ENCODE measurements at places on chromosomes 6 and 20. TPM values are rescaled to one million over a fixed set of nuclear protein-coding genes. Genes with fewer than 3 reads are reported as not detected.

Gene SLC22A23
- 38.4 TPM for total RNA-seq

DNA sequence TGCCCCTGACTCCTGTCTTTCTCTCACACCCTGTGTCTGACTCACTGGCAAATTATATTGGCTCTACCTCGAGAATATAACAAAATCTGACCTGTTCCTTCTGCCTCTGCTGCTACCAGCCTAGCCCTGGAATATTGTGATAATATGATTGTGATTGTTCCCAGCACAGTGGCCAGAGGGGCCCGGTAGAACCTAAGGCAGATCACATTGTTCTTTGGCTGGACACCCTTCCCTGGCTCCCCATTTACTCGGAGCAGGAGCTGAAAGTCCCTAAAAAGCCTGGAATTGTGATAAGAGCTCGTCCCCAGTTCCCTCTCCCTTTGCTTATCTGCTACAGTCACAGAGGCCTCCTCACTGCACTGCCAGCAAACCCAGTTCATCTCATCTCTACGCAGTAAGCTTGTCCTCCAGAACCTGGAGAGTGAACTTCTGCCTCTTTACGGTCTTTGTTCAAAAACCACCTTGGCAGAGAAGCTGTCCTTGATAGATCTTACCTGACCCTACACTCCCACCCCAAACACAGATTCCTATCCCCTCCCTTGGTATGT is 21.8 kb downstream of the SERPINB6 start:
- no peak for DNase-seq
- no peak overlapping the region for H3K4me3 ChIP-seq
- no peak overlapping the region for H3K27ac ChIP-seq
- H3K4me1 ChIP-seq, result peaks cover 2% of the 10 kb centered on the region
- no peaks in the 10 kb centered on the region for H3K36me3 ChIP-seq

GRCh38 chr6:46347669-46348068 is 143.6 kb downstream of the RCAN2 start:
- H3K36me3 ChIP-seq, result no peaks in the 10 kb centered on the region
- no peak for DNase-seq
- H3K27me3 ChIP-seq, result no peaks in the 10 kb centered on the region
- no peaks in the 10 kb centered on the region for H3K4me1 ChIP-seq
- H3K4me3 ChIP-seq, result no peak overlapping the region

DNA sequence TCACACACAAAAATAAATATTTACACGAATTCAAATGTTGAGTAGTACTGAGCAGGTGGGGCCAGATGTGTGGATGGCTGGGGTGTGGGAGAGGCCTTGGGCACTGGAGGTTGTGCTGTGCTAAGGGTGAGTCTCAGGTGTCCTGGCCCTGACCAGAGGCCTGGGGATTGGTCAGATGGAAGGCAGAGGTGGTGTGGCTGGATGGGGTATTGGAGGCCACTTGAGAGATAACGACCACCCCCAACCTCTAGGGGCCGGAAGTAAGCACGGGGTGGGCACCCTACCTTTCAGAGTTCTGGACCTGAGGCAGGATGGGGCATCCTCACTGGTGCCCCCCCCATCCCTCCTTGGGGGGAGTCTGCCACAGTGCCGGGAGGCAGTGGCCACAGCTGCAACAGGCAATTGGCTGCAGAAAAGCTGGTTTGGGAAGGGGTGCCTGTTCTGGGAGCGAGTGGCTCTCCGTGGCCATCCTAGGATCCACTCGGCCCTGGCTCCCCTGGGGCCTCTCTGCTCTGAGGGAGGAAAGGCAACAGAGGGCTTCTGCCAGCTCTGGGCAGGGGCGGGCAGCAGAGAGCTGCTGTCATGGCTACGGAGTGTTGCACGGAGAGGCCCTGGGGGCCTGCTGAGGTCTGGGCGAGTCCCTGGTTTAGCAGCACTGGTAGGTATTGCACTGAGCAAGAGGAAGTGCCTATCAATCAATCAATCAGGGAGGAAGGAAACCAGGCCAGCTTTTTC is 87.6 kb downstream of the ASXL1 start:
- H3K36me3 ChIP-seq, result peaks cover 7% of the 10 kb centered on the region
- 0 out of 2 replicates have a peak, but pooled peaks cover 2% of the 10 kb centered on the region for H3K4me1 ChIP-seq
- H3K27ac ChIP-seq, result no peak overlapping the region

DNA sequence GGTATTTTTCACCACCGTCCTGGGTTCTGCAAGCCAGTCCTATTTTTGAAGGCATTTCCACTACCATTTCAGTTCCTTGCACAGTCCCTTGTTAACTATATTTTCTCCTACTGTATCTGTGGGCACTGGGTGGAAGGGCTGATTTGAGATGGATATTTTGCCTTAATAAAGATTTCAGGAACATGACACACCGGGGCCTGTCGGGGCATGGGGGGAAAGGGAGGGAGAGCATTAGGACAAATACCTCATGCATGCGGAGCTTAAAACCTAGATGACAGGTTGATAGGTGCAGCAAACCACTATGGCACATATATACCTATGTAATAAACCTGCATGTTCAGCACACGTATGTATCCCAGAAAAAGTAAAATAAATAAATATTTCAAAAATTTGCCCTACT is 22.4 kb downstream of the STK38 start:
- no peak overlapping the region for H3K27ac ChIP-seq
- H3K4me1 ChIP-seq, result no peaks in the 10 kb centered on the region
- H3K27me3 ChIP-seq, result no peaks in the 10 kb centered on the region
- H3K36me3 ChIP-seq, result peaks cover 13% of the 10 kb centered on the region
- H3K4me3 ChIP-seq, result no peak overlapping the region
- no peak for DNase-seq

- no peaks in the 10 kb centered on the region for H3K36me3 ChIP-seq
- H3K4me3 ChIP-seq, result no peak overlapping the region
- no peak overlapping the region for H3K27ac ChIP-seq
Measured at GRCh38 chr20:56995635-56996075, 270.8 kb downstream of the BMP7 start.

- peaks cover 36% of the 10 kb centered on the region for H3K4me1 ChIP-seq
- DNase-seq, result no peak
- no peaks in the 10 kb centered on the region for H3K36me3 ChIP-seq
- no peaks in the 10 kb centered on the region for H3K27me3 ChIP-seq
Measured at GRCh38 chr6:15905488-15906419, 223.1 kb upstream of the MYLIP start.

DNA sequence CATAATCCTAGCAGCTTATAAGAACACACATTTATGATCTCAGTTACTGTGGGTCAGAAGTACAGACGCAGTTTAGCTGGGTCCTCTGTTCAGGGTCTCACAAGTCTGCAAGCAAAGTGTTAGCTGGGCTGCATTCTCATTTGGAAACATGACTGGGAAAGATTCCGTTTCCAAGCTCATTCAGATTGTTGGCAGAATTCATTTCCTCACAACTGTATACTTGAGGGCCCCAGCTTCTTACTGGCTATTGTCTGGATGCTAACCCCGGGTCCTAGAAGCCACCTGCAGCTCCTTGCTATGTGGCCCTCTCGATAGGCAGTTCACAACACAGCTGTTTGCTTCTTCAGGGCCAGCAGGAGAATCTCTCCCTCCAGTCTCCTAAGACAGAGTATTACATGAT is 13.1 kb downstream of the TCP11 start:
- no peaks in the 10 kb centered on the region for H3K27me3 ChIP-seq
- H3K36me3 ChIP-seq, result no peaks in the 10 kb centered on the region

DNA sequence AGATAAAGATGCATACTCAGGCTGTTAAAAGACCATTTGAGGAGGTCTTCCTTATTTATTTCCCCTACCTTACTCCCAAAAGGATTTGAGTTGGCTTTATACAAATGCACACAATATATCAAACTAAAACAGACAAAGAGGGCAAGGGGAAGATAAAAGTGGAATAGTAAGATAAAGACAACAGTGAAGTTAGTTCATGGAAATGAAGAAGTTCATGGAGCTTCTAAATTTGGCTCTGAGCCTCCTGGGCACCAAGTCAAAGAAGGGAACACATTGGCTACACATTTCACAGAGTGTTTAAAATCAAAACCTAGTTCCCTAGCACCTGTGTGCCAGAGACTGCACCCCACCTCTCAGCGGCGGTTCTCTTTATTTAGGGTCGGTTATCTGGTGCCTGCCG is 25.8 kb upstream of the ARMC2 start:
- H3K4me1 ChIP-seq, result no peaks in the 10 kb centered on the region
- H3K27me3 ChIP-seq, result peaks cover 1% of the 10 kb centered on the region
- H3K36me3 ChIP-seq, result no peaks in the 10 kb centered on the region
- no peak overlapping the region for H3K27ac ChIP-seq

DNA sequence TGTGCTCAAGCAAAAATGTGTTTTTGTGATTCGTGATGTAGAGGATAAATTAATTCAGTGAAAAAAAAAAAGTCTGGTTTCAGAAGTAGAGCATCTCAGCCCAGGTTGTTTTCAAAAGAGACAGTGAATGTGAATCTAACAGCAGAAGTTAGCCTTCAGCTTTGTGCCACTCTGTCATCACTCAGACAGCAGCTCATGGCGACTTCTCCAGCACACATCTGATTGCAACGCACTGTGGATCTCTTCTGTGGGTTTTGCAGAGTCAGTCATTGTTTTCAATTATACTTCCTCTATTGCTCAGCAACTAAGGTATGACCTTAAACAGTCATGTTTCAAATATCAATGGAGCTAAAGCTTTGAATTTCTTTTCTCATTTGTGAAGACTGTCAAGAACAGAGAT is 335.5 kb upstream of the POU3F2 start:
- no peaks in the 10 kb centered on the region for H3K36me3 ChIP-seq
- H3K27ac ChIP-seq, result no peak overlapping the region
- no peak overlapping the region for H3K4me3 ChIP-seq
- H3K27me3 ChIP-seq, result no peaks in the 10 kb centered on the region
- no peaks in the 10 kb centered on the region for H3K4me1 ChIP-seq

GRCh38 chr6:32190911-32191677 is 1.1 kb upstream of the PBX2 start:
- H3K27ac ChIP-seq, result no peak overlapping the region
- H3K4me3 ChIP-seq, result no peak overlapping the region
- H3K27me3 ChIP-seq, result no peaks in the 10 kb centered on the region

DNA sequence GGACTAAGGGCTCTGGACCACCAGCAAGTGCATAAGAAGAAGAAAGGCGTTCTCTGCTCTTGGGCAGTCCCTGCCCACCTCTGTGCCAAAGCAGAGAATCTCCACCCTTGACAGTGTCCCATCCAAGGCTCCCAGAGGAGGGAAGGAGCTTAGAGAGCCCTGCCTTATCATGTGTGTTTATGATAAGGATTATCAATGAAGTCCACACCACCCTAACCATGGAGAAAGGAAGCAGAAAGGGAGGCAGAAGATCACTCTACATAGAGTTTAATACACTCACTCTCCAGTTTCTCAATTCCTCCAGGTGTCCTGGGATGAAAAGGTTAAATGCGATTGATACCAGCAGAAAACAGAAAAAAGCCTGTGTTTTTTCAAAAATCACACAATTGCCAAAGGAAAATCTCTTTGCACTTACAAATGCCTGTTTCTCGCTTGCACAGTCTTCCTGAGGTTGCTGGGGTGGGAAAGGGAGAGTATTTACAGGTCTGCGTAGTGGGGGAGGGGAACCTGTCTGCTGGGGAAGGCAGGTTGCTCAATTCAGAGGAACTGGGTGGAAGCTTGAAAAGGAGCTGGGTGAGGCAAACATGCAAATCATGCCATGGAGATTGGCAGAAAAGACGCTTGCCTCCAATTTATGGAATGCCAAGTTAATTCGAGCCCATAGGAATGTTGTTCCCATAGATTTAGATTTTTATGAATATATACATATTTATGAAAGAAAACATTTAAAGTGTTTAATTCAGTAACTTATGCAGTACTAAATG is 104.0 kb downstream of the EYA2 start:
- no peak for DNase-seq
- H3K27ac ChIP-seq, result no peak overlapping the region
- H3K36me3 ChIP-seq, result no peaks in the 10 kb centered on the region
